ENCODE measurements at places on chromosomes 4 and X. TPM values are rescaled to one million over a fixed set of nuclear protein-coding genes. Genes with fewer than 3 reads are reported as not detected.
A peak's percentile ranks its signal among the peaks of the same experiment; 100 is the strongest.

- DNase-seq, result no peak
Measured at GRCh38 chrX:101484135-101484534, 1.1 kb upstream of the ARMCX4 start.

DNA sequence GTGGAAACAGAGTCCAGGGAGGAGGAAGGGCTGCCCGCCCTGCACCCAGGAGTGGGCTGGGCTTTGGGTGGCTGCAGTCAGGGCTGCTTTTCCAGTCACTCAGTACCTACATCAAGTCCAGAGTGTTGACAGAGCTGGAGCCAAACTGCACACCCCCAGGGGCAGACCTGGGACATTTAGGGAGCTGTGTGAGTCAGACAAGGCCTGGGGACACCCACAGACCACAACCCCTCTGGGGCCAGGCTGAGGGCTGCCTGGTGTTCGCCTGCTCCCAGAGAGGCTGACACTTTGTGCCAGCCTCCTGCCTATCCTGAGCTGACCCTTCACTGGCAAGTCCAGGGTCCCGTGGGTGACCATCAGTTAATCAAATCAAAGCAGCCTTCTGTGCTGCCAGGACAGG lies 240.0 kb downstream of the BCOR start:
- no peak for DNase-seq

GRCh38 chrX:107716118-107716684 lies 59.4 kb downstream of the TSC22D3 start:
- peak; percentile 48 for DNase-seq

DNA sequence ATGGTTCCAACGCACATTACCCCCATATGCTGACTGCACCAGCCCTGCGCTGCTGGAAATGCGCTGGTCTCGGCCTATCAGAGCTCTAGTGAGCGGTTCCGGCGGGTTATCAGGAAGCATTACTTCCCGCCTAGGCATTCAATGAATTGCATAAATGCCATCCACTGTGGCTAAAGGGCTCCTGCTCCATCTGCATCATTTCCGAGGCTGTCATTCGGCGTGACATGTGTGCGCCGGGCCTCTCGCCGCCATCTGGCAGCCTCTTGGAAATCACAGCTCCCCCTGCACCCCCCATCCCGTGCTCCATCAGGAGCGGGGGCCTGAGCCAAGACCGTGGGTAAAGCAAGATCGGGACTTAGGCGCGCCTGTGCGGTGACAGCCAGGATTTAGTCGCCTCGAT lies 64.4 kb downstream of the SEPSECS start:
- DNase-seq, result no peak

The GAGE2A gene
- total RNA-seq, result not detected

The SPRY1 gene
- 66.1 TPM for total RNA-seq

Data from CD8-positive, alpha-beta T cell (primary cell).